ENCODE measurements at places on chromosomes 16 and 17. TPM values are rescaled to one million over a fixed set of nuclear protein-coding genes. Genes with fewer than 3 reads are reported as not detected.

- no peak for DNase-seq
Measured at GRCh38 chr16:57574086-57574485, 31.6 kb downstream of the ADGRG5 start.

- no peak for DNase-seq
Measured at GRCh38 chr17:45847747-45848146, 3.1 kb downstream of the SPPL2C start.

DNA sequence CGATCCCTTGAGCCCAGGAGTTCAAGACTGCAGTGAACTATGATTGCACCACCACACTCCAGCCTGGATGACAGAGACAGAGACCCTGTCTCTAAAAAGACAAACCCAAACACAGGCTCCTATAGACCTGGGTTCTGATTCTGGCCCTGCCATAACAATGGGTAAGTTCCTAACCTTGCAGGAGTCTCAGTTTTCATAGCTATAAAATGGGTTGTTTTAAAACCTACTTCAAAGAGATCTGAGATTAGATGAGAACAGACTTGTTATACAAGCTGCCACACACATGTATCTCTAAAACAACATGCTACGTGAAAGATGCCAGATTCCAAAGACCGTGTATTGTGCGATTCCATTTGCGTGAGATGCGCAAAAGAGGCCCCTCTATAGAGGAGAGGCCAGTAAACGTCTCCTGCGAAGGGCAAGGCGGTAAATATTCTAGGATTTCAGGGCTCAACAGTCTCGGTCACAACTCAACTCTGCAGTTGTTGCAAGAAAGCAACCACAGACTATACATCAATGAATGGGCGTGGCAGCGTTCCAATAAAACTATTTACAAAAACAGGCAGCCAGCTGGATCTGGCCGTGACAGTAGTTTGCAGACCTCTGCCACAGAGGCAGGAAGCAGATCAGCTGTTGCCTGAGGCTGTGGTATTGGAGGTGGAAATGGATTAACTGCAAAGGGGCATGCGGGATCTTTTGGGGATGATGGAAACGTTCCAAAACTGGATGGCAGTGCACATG is 5.9 kb downstream of the CORO7 start:
- peak; percentile 72 for DNase-seq

- DNase-seq, result peak; percentile 14
Measured at GRCh38 chr16:15415511-15415985, 18.8 kb upstream of the BMERB1 start.

GRCh38 chr16:57053206-57053605 is 39.2 kb upstream of the CPNE2 start:
- DNase-seq, result no peak

GRCh38 chr17:82154881-82155331 is 56.9 kb upstream of the FASN start:
- DNase-seq, result no peak

- DNase-seq, result no peak
Measured at GRCh38 chr16:11160676-11161115, 95.3 kb downstream of the SOCS1 start.

The TEX14 gene
- 0.01 TPM for polyA plus RNA-seq

The CCL3 gene
- not detected for polyA plus RNA-seq

DNA sequence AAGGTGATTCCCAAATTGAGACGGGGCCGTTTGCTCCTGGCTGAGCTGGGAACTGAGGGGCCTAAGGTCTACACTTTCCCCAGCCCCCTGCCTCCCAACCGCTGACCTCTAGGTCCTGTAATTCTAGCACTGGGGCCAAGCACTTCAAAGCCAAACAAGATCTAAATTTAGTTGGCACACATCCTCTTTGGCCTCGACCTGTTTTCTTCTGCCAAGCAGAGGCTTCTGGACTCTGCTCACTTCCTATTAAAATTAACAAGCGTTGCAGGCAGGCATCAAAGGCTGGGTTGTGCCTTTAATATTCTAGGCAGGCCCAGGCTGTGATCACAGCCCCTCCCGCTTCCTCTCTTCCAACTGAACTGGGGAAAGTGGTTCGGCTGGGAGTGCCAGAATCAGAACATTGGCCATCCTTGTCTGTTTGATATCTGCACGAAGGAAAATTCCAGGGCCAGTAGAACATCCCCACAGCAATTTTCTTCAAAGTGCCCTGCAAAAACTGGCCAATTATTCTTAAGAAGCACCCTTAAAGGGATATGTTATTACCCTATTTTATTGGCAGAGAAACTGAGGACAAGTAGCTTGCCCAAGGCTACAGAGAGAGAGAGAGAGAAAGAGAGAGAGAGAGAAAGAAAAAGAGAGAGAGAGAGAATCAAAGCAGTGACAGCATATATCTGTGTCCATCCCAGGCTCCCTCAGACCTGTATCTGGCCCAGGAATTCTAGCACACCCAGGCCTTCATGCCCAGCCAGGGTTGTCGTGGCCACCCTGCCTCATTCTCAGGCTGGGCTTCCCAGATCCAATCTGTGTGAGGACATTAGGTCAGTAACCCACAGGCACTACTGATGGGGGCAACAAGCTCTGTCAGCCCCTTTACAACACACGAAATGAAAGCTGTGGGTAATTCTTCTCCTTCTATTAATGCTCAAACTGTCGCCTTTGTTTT is 12.8 kb upstream of the MT4 start:
- DNase-seq, result no peak

DNA sequence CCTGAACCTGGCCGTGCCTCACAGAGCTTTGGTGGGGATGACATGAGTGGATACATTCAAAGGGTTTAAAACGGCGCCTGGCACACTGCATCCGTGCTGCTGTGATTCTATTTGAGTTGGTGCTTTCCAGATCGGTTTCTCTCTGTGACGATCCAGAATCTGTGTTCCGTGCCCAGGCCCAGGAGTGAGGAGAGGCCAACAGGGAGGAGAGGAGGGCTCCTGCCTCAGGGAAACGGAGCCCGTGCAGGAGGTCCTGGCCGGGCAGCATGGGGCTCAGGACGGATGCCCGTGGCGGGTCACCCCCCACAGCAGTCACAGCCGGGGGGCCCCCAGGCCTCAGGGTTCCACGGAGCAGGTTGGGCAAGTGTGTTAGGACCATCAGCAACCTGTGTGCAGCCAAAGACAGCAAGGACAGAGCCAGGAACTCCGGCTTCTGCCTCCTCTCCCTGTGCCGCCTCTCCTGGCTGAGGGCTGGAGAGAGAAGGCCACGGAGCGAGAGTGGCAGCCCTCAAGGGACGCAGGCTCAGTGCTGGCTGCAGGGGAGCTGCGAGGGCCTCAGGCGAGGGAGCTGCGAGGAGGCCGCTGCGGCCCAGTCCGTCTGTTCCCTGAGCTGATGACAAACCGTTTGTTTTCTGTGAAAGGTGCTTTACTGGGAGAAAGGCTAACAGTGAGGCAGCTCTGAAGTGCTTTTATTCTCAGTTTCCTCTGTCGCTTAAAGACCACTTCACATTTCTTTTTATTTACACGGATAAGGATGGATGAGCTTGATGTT is 99.3 kb downstream of the METRNL start:
- no peak for DNase-seq

- DNase-seq, result no peak
Measured at GRCh38 chr16:82657239-82657638, 30.5 kb downstream of the CDH13 start.

DNA sequence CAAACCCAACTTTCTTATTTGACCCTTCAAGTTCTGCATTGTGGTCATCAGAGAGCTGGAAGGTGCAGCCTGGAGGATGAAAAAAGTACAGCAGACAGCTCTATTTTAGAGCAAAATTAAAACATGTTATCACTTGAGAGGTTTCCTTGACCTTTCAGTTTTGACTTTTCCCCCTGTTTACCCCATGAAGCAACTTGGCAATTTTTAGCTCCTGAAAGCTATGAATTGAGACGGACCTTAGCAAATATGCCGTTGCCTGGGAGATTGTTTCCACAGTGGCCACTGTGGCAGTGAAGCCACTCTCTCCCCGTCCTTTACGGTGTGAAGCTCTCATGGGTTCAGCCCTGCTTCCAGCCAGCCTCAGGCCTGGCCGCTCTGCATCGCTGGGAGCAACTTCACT is 398.6 kb downstream of the CPPED1 start:
- no peak for DNase-seq

DNA sequence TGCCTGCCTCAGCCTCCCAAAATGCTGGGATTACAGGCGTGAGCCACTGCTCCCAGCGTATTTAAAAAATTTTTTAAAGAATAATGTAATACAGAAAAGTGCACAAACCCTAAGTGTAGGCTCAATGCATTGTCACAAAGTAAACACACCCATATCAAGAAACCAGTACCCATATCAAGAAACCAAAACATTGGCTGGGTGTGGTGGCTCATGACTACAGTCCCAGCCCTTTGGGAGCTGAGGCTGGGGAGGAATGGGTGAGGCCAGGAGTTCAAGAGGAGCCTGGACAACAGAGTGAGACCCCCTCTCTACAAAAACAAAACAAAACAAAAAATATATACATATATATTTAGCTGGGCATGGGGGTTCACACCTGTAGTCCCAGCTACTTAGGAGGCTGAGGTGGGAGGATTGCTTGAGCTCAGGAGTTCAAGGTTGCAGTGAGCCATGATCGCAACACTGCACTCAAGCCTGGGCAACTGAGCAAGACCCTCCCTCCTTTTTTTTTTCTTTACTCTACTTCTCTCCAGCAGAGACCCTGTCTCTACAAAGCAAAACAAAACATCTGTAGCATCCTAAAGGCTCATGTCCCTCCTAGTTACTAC is 9.3 kb upstream of the PRR14 start:
- DNase-seq, result no peak

DNA sequence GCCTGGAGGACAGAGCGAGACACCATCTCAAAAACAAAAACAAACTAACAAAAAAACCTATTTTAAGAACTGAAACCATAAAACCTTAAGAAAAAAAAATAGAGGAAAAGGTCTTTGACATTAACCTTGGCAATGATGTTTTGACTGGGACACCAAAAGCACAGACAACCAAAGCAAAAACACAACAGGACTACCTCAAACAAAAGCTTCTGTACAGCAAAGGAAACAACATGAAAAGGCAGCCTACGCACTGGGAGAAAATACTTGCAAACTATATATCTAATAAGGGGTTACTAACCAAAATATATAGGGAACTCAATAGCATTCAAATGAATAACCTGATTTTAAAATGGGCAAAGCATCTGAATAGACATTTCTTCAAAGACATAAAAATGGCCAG is 32.3 kb downstream of the CDR2 start:
- no peak for DNase-seq

The RSKR gene
- 4.8 TPM for polyA plus RNA-seq

The E4F1 gene
- polyA plus RNA-seq, result 17.6 TPM

GRCh38 chr17:44568945-44569858 is 11.9 kb downstream of the FZD2 start:
- no peak for DNase-seq

- no peak for DNase-seq
Measured at GRCh38 chr17:28777178-28777577, 33.4 kb downstream of the TRAF4 start.
